ENCODE measurements at places on chromosomes 3 and 15. TPM values are rescaled to one million over a fixed set of nuclear protein-coding genes. Genes with fewer than 3 reads are reported as not detected.
A peak's percentile ranks its signal among the peaks of the same experiment; 100 is the strongest.

GRCh38 chr15:76340198-76340802 is 3.7 kb downstream of the ISL2 start:
- DNase-seq: peak; percentile 66

Gene ADAMTS7
- 0.82 TPM for polyA plus RNA-seq

DNA sequence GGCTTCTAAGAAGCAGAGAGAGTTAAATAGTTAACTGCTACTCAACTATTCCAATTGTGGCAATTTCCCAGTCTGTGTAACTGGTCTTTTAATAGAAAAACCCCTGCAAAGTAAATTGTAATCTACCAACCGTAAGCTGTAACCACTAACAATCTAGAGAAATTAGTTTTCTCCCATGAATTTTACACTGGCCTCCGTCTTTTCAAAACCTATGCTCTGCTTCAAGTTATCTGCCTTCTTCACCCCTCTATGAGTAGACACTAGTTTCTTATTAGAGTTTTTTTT is 42.6 kb downstream of the LRRFIP2 start:
- peak; percentile 11 for DNase-seq

Gene LDHAL6B
- polyA plus RNA-seq: not detected

Gene TMEM158
- 3.1 TPM for polyA plus RNA-seq

GRCh38 chr15:72725446-72725845 is 39.4 kb downstream of the BBS4 start:
- DNase-seq: no peak

GRCh38 chr3:16086690-16087089 is 87.8 kb upstream of the GALNT15 start:
- DNase-seq: no peak

DNA sequence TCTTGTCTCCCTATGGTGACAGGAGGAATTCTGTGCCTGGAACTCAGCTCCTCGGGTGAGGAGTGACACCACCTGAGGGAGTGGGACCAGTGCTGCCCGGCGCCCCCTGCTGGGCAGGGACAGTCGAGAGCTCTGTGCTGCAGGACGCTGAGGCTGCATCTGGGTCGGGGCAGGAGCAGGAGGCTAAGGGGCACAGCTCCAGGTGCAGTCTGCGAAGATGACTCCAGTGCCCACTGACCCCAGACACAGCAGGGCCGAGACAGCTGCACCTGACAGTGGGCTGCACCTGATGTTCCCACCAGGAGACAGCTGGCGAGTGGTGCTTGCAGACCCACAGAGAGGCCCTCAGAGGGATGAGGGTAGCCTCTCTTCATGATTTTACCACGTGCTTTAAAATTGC is 152.9 kb downstream of the ATP10A start:
- DNase-seq: no peak

Gene MAGI1
- polyA plus RNA-seq: 8.2 TPM

DNA sequence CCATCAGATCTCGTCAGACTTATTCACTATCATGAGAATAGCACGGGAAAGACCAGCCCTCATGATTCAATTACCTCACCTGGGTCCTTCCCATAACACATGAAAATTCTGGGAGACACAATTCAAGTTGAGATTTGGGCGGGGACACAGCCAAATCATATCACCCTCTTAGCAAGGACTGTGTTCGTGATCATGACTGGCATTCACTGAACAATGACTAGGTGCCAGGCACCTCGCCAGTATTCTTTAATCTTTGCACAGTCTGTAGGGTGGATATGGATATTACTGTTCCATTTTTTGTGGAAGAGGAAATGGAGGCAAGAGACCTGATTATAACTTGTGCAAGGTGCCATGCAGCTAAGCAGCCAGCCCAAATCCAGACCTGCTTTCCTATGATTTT is 77.5 kb downstream of the IGF1R start:
- DNase-seq: no peak

Gene SLC9A9
- 3.7 TPM for polyA plus RNA-seq

- no peak for DNase-seq
Observed at GRCh38 chr3:104367000-104367399, 999.7 kb upstream of the ALCAM start.

- DNase-seq: no peak
Observed at GRCh38 chr3:9903238-9903624, 583 bp downstream of the IL17RE start.

DNA sequence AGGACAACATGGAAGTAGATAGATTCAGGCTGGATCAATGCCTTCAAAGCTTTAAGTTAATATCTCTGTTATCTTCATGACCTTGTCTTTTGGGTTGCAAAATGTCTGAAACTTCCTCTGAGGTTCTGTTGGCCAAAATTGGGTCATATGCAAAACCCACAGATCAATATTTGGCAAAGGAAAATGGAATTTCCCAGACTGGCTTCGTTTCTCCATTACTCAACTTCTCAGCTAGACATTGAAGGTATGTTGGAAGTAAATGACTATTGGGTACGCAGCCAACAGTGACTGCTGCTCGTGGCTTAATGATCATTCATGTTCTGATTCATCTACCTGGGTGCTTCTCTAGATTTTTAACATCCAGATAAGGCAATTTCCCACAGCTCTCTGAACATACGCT is 675.4 kb upstream of the SGO1 start:
- DNase-seq: no peak

DNA sequence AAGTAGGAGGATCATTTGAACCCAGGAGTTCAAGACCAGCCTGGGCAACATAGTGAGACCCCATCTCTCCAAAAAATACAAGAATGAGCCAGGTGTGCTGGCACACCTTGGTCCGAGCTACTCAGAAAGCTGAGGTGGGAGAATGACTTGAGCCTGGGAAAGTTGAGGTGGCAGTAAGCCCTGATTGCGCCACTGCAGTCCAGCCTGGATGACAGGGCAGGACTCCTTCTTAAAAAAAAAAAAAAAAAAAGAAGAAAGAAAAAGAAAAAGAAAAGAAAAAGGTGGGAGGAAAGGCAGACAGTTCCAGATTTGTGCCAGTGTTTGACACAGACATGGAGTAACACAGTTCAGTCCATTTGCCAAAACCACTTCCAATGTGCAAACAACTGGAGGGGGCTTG is 75.7 kb downstream of the ATP10A start:
- no peak for DNase-seq

DNA sequence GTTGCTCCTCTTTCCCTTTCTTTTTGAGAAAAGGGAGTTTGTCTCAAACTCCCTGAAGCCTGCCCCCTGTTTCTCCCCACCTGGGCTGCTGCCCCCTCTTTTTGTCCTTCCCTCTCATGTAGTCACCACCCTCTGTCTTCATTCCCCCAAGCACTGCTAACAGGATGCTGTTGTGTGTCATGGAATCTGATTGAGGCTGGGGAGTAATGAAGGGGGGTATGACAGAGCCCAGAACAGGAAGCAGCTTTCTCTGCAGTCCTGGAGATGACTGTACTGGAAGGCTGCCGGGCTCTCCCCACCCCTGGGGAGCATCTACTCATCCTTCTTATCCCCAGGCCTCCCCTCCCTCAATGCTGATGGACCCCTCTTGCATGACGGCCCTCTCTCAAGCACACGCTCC is 181.6 kb downstream of the ABHD5 start:
- no peak for DNase-seq

Gene CILP
- 0.37 TPM for polyA plus RNA-seq

DNA sequence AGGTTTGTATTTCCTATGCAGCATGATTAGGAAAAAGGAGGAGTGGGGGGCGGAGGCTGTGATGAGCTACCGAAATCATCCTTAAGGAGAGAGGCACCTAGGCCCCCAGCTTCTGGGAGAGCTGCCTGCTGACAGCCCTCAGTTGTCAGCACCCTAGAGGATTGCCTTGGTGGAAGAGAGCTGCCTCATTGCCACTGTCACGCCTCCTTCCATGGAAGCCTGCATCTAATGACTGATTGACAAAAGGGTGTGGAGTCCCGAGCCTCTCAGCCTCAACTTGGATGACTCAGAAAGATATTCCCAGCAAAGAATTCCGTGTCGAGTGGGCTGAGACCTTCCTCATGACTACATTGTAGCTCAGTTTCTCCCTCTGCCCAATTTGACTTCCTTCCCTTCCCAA is 320.4 kb upstream of the PROK2 start:
- no peak for DNase-seq

GRCh38 chr3:40019376-40019775 is 210.0 kb downstream of the MYRIP start:
- DNase-seq: no peak

DNA sequence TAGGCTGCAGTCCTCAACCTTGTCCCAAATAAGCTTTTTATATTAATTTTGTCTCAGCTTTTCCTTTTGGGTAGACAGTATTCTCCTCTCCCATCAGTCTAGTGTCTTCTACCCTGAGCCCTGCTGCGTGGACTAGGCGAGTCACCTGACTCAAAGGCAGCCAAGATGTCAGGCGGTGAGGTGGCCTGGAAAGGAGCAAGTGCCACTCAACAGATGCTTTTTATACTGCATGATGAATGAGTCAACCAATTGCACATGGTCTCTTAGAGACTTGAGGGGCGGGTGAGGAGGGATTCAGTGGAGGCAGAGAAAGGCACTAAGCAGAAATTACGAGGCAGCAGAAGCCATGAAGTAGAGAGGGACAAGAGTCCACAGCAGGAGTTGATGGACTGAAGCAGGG is 95.9 kb downstream of the FRMD4B start:
- DNase-seq: no peak

Gene ITPKA
- polyA plus RNA-seq: not detected

Gene PLSCR5
- polyA plus RNA-seq: not detected

Gene LRRC31
- polyA plus RNA-seq: not detected

Gene HYKK
- 14.3 TPM for polyA plus RNA-seq

DNA sequence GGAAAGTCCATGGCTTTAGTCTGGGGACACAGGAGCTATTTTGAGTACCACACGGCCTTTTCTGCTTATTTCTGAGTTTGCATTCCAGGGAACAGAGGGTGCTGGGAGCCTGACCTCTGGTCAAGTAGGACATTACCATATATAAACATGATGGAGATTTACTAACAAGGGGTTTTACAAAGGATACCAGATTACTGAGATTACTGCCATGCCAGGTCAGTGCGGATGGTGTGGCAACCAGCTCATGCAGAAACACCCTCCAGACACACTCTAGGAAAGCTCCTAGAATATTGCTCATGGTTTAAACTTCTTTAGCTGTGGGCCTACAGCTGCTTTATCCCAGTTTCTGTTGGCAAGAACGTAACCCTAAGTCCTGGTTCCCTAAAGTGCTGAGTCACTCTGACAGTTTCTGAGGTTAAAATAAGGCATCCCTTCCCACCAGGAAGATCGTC is 54.3 kb upstream of the AGTR1 start:
- DNase-seq: no peak

- DNase-seq: no peak
Observed at GRCh38 chr3:13557417-13557816, 8.5 kb downstream of the FBLN2 start.

- DNase-seq: peak; percentile 70
Observed at GRCh38 chr15:68316061-68316804, 38.7 kb downstream of the FEM1B start.

Gene GOLGA8J
- not detected for polyA plus RNA-seq

- no peak for DNase-seq
Observed at GRCh38 chr15:22978691-22979237, 1.4 kb downstream of the CYFIP1 start.

GRCh38 chr15:52417521-52417920 is 111.2 kb downstream of the MYO5A start:
- DNase-seq: no peak

- DNase-seq: no peak
Observed at GRCh38 chr3:157582637-157582973, 79.4 kb upstream of the VEPH1 start.

GRCh38 chr3:37384117-37384516 is 209.7 kb upstream of the LRRFIP2 start:
- no peak for DNase-seq

GRCh38 chr15:43046484-43046883 is 59.4 kb downstream of the UBR1 start:
- DNase-seq: no peak

Gene ZPLD1
- polyA plus RNA-seq: not detected

GRCh38 chr3:67699882-67700281 is 45.5 kb upstream of the SUCLG2 start:
- DNase-seq: no peak

- DNase-seq: no peak
Observed at GRCh38 chr3:144433006-144433405, 461.4 kb downstream of the DIPK2A start.

Gene BMF
- polyA plus RNA-seq: 3.6 TPM

DNA sequence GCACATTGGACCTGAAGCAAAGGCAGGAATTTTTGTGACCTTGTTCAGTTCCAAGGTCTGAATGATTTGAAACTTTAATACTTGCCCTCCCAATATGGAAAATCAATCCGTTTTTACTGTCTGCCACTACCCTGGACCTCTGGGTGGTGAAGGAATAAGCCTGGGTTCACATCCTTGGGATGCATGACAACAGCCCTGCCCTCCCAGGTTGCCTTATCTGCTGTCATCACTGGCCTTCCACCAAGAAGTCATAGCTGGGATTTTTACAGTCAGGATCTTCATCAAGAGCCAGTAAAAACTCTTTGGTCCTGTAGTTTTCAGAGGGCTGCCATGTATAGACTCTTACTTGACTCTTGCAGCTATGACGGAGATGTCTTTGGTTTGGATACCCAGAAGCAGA is 128.6 kb downstream of the MYLK start:
- DNase-seq: no peak

DNA sequence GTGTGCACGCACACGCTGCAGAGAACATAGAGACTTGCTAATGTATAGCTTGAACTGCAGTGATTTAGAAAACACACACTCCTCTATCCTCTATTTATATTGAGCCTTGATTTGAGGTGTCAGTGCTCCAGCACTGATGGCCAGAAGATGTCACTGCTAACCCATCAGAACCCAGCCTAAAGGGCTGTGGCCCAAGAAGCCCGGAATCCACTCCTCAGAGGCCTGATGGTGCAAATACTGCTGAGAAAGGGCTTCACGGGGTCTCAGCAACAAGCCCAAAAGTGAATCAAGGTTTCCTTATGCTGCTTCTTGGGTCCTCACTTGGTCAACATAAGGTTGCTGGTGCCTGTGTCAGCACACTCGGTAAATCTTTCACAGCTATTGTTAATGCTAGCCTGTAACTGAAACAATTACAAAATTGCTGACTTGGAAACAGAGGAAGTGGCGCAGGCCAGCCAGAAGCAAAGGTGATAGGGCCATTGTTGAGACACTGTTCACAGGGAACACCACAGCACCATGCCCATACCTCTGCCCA is 60.3 kb downstream of the HEG1 start:
- DNase-seq: peak; percentile 80

GRCh38 chr3:110955301-110955880 is 116.2 kb upstream of the NECTIN3 start:
- DNase-seq: no peak

- no peak for DNase-seq
Observed at GRCh38 chr3:169954142-169954756, 12.4 kb upstream of the SEC62 start.

GRCh38 chr15:45794712-45795439 is 160.0 kb downstream of the SQOR start:
- no peak for DNase-seq

GRCh38 chr3:132772252-132772651 is 50.0 kb upstream of the NPHP3 start:
- no peak for DNase-seq

GRCh38 chr15:55627730-55628368 is 39.7 kb upstream of the PYGO1 start:
- no peak for DNase-seq

Gene PLXNA1
- polyA plus RNA-seq: 5.3 TPM

Data from kidney (tissue), 22 donors.